ENCODE measurements at places on chromosomes 7 and 10. TPM values are rescaled to one million over a fixed set of nuclear protein-coding genes. Genes with fewer than 3 reads are reported as not detected.

GRCh38 chr7:133705596-133705995 lies 421.5 kb upstream of the LRGUK start:
- H3K4me3 ChIP-seq = no peak overlapping the region
- H3K27ac ChIP-seq = no peak overlapping the region
- H3K27me3 ChIP-seq = no peaks in the 10 kb centered on the region
- H3K4me1 ChIP-seq = no peaks in the 10 kb centered on the region
- no peak for DNase-seq
- peaks cover 3% of the 10 kb centered on the region for H3K36me3 ChIP-seq

GRCh38 chr7:79529214-79529880 lies 75.9 kb upstream of the MAGI2 start:
- H3K4me3 ChIP-seq = no peak overlapping the region
- no peak overlapping the region for H3K27ac ChIP-seq
- no peaks in the 10 kb centered on the region for H3K4me1 ChIP-seq
- DNase-seq = no peak
- H3K36me3 ChIP-seq = no peaks in the 10 kb centered on the region

- no peak overlapping the region for H3K27ac ChIP-seq
- H3K36me3 ChIP-seq = no peaks in the 10 kb centered on the region
- no peaks in the 10 kb centered on the region for H3K4me1 ChIP-seq
- H3K27me3 ChIP-seq = no peaks in the 10 kb centered on the region
Observed at GRCh38 chr7:69020536-69020935, 577.7 kb upstream of the AUTS2 start.

DNA sequence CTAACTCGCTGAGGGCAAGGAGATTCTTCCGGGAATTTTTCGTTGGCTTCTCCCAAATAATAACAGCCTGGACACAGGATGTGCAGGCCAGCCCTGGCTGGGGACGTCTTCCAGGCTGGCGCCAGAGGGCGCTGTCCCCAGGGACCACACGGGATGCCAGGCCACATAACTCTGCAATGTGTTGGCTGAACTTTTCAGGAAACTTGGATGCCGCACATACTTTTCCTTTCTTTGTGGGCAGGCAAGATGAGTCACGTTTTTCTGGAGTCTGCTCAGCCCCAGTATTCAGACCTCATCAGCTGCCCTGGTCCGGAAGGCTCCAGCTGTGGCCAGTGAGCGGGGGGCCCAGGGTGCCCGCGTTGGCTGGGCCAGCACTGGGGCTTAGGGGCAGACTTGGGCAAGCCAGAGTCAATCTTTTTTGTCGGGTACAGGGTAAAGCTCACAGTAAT lies 122.7 kb downstream of the PRKAG2 start:
- peaks cover 24% of the 10 kb centered on the region for H3K4me1 ChIP-seq
- no peak overlapping the region for H3K4me3 ChIP-seq
- no peaks in the 10 kb centered on the region for H3K36me3 ChIP-seq
- no peak for DNase-seq
- H3K27me3 ChIP-seq = no peaks in the 10 kb centered on the region

GRCh38 chr7:1323178-1324027 lies 90.7 kb downstream of the UNCX start:
- no peak overlapping the region for H3K4me3 ChIP-seq
- H3K36me3 ChIP-seq = no peaks in the 10 kb centered on the region
- no peak overlapping the region for H3K27ac ChIP-seq
- H3K4me1 ChIP-seq = no peaks in the 10 kb centered on the region

DNA sequence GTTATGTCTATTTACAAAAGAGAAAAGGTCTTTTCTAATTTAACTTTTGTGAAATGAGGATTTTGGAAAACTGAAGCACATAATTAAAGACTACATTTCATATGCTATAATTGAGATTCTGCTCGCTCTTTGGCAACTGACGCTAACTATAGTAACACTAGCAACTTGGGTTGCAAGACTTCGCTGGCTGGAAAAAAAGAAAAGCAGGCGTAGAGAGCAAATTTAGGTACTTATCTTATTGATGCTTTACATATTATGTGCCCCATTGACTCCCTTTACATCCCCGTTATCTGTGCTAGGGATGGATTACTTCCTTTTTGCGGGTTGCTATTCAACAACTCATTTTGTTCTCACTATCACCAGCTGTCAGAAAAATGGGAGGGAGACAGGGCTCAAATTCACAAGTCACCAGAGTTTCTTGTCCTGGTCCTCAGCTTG lies 10.5 kb downstream of the SEMA3C start:
- DNase-seq = no peak
- no peak overlapping the region for H3K4me3 ChIP-seq
- H3K27ac ChIP-seq = no peak overlapping the region

DNA sequence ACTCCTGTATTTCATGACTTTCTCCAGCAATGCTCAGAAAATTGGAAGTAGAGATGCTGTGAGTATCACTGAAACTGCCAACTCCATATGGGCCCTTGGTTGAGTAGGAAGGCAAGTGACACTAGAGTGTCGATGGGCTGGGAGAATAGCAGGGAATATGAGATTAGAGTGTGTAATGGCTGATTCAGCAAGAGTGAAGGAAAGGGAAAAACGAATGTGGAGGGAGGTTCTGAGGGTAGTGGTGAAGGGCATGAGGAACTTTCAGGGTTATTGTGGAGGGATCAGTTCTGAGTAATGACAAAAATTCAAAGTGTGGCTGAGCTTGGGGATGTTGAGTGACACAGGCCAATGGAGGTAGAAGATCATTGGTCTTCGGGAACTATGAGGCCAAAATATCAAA lies 49.0 kb upstream of the PCGF5 start:
- H3K4me1 ChIP-seq = peaks cover 2% of the 10 kb centered on the region
- no peaks in the 10 kb centered on the region for H3K27me3 ChIP-seq
- DNase-seq = no peak
- no peak overlapping the region for H3K4me3 ChIP-seq
- no peak overlapping the region for H3K27ac ChIP-seq
- H3K36me3 ChIP-seq = peaks cover 34% of the 10 kb centered on the region

- H3K4me1 ChIP-seq = no peaks in the 10 kb centered on the region
- H3K27me3 ChIP-seq = no peaks in the 10 kb centered on the region
Observed at GRCh38 chr7:33623267-33623666, 282.1 kb upstream of the BMPER start.

GRCh38 chr7:133511708-133512107 lies 258.8 kb downstream of the EXOC4 start:
- no peaks in the 10 kb centered on the region for H3K27me3 ChIP-seq
- no peaks in the 10 kb centered on the region for H3K36me3 ChIP-seq

DNA sequence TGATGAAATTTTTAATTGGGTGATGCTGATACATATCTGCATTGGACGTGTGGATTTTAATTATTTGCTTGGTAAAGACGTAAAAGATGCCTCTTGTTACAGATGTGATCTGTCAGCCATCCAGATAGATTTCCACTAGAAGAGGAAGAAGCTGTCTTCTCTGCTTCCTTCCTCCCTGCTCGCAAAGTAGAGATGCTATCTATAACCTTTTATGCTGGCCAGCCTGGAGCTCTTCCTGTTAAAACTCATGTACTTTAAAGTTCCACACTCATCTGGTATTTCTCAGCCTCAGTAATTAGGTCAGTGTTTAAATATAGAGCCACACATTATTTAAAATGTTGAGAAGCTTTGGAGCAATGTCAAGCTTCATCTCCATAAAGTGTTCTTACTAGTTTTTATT lies 51.2 kb upstream of the TMEM229A start:
- no peak for DNase-seq
- no peak overlapping the region for H3K4me3 ChIP-seq
- no peaks in the 10 kb centered on the region for H3K36me3 ChIP-seq
- no peak overlapping the region for H3K27ac ChIP-seq
- H3K27me3 ChIP-seq = no peaks in the 10 kb centered on the region
- no peaks in the 10 kb centered on the region for H3K4me1 ChIP-seq

GRCh38 chr10:34178756-34179155 lies 636.3 kb downstream of the PARD3 start:
- no peak overlapping the region for H3K27ac ChIP-seq
- DNase-seq = no peak
- H3K4me3 ChIP-seq = no peak overlapping the region
- no peaks in the 10 kb centered on the region for H3K27me3 ChIP-seq

DNA sequence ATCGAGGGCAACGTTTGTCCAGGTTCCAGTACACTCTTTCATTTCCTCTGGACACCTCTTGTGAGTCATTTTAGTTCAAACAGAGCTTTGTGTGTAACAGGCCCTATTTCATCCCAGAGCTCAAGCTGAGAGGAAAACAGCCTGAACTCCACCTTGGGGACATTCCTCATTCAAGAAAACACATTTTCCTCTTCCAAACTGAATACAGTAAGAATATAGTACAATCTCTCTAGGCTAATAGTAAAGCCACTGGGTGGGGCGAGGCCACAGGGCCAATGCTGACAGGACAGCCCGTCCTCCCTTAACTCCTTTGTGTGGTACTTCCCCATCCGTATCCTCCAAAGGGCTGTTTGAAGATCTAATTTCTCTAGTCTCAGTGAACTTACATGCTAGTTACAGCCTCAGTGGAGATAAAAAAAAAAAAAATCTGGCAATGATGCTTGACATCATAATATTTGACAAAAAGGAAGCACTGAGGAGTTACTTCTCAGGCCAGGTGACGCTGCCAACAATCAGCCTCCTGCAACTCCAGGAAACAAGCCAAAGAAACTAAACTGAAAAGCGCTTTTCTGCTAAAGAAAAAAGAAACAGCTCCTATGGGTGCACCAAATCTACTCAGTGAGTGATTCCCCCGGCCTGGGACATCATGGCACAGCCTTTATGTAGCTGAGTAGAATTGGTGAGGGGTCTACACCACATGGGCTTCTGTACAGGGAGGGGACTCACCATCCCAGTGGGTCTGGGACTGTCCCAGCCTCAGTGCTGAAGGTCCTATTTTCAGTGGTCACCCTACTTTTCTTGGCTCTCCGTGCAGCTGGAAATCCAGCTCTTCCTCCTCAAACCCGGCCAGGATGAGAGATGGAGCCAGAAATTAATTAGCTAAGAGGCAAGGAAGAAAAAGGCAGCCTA lies 238.2 kb upstream of the NEBL start:
- no peak for DNase-seq
- no peaks in the 10 kb centered on the region for H3K36me3 ChIP-seq
- no peaks in the 10 kb centered on the region for H3K4me1 ChIP-seq
- no peaks in the 10 kb centered on the region for H3K27me3 ChIP-seq
- H3K4me3 ChIP-seq = no peak overlapping the region
- H3K27ac ChIP-seq = no peak overlapping the region

DNA sequence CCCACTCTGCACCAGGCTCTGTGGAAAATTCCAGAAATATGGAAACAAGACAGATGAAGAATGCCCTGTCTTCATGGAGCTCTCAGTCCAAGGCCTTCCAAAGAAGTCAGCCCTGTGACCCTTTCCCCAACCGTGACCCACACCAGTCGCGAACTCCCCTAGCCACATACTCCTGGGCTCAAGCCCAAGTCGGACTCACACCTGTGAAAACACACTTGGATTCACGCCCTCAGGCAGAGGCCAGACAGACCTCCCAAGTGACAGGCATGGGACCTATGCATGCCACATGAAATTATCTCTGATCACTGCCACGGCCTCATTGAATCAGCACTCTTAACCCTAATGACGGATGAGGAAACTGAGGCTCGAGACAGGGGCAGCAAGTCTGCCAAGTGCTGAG lies 42.5 kb downstream of the ZCCHC24 start:
- no peak overlapping the region for H3K27ac ChIP-seq
- H3K27me3 ChIP-seq = no peaks in the 10 kb centered on the region
- H3K4me3 ChIP-seq = no peak overlapping the region
- DNase-seq = no peak

DNA sequence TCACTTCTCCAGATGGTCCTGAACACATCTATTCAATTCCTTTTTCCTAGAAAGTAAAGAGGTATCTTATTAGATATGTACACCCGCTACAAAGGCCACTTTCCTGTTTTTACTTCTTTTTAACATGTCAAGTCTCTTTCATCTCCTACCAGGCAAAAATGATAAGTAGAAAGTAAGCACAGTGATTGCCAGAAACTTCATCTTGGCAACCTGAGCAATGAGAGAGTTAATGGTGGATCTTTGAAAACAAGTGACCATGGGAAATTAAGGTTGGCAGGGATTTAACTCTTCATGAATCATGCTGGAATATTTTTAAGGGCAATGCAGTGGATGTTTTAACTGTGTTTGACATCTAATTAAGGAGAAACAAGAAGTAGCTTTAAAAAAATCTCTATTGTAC lies 2.7 kb downstream of the SEMA3A start:
- peaks cover 3% of the 10 kb centered on the region for H3K27me3 ChIP-seq
- no peak overlapping the region for H3K4me3 ChIP-seq
- no peak overlapping the region for H3K27ac ChIP-seq
- DNase-seq = no peak
- peaks cover 28% of the 10 kb centered on the region for H3K4me1 ChIP-seq

- H3K27ac ChIP-seq = no peak overlapping the region
- H3K4me1 ChIP-seq = peaks cover 7% of the 10 kb centered on the region
- H3K36me3 ChIP-seq = no peaks in the 10 kb centered on the region
- no peak for DNase-seq
Observed at GRCh38 chr7:138825049-138825721, 27.2 kb upstream of the ATP6V0A4 start.

- H3K4me3 ChIP-seq = no peak overlapping the region
- H3K4me1 ChIP-seq = no peaks in the 10 kb centered on the region
- H3K27ac ChIP-seq = no peak overlapping the region
- H3K27me3 ChIP-seq = no peaks in the 10 kb centered on the region
Observed at GRCh38 chr10:23606456-23606855, 167.6 kb downstream of the OTUD1 start.

DNA sequence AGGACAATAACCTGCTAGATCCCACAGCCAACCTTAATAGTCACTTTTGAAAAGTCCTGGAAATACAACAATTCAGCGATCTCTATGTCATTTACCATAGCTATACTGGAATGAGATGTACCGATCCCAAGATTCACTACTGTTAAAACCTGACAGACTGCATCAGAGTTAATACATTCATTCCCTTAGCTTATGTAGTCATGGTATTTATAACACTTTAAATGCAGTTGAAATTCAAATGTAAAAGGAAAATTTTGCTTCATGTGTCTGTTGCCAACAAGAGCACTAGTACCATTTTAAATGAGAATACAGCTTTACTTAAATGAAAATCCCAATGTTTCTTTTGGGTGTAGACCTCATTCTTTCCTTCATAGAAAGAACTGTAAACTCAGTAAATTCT lies 11.1 kb upstream of the GGCT start:
- no peak overlapping the region for H3K4me3 ChIP-seq
- H3K27ac ChIP-seq = no peak overlapping the region
- no peaks in the 10 kb centered on the region for H3K27me3 ChIP-seq
- H3K36me3 ChIP-seq = no peaks in the 10 kb centered on the region
- no peak for DNase-seq

- no peak overlapping the region for H3K4me3 ChIP-seq
- DNase-seq = no peak
- no peak overlapping the region for H3K27ac ChIP-seq
- H3K36me3 ChIP-seq = no peaks in the 10 kb centered on the region
- H3K27me3 ChIP-seq = peaks cover 48% of the 10 kb centered on the region
Observed at GRCh38 chr7:157692460-157693011, 355.7 kb downstream of the DNAJB6 start.

The GJD4 gene
- total RNA-seq = not detected

The HOXA5 gene
- not detected for total RNA-seq

The ELAPOR2 gene
- 2.3 TPM for total RNA-seq

The CPA2 gene
- total RNA-seq = not detected

The MYH16 gene
- not detected for total RNA-seq

The DUS4L gene
- 11.1 TPM for total RNA-seq

The ASIC3 gene
- total RNA-seq = 2.8 TPM

The CPA1 gene
- total RNA-seq = not detected

The ZNF804B gene
- not detected for total RNA-seq

The TACR2 gene
- total RNA-seq = not detected

The PRKCQ gene
- 60.1 TPM for total RNA-seq
